HFFc6 (cell line): ENCODE measurements at places on chromosomes 12 and 14.

DNA sequence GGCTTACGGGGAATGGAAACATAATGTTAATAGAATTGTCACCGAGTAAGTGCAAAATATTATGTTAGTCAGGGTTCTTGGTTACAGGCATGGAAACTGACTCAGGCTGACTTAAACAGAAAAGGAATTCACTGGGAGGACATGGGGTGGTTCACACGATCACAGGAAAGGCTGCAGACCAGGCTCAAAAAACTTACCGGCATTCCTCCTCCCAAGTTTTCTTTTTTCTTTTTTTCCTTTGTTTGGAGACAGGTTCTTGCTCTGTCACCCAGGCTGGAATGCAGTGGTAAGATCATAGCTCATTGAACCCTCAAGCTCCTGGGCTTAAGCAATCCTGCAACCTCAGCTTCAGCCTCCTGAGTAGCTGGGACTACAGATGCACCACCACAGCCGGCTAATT lies 11.9 kb upstream of the UBE2N start:
- DNase-seq = peak; percentile 50

DNA sequence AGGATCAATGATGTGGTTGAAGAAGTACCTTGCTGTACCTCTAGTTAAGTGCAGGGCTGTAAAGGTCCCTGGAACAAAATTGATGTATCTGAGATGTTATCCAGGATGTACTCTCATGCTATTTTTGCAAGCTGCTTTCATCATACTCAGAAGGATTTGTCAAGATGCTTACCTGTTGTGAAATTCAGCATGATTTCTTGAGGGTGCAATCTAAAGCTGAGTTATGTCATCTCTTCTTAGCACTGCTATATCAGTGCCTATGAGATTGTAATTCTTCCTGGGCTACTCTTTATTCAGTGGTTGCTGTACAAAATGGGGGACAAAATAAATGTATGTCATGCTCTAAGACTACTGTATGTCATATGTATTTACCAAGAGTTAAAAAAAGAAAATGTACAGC lies 340.7 kb upstream of the LMO3 start:
- DNase-seq = no peak

GRCh38 chr12:108989376-108989775 lies 31.5 kb downstream of the SVOP start:
- no peak for DNase-seq

DNA sequence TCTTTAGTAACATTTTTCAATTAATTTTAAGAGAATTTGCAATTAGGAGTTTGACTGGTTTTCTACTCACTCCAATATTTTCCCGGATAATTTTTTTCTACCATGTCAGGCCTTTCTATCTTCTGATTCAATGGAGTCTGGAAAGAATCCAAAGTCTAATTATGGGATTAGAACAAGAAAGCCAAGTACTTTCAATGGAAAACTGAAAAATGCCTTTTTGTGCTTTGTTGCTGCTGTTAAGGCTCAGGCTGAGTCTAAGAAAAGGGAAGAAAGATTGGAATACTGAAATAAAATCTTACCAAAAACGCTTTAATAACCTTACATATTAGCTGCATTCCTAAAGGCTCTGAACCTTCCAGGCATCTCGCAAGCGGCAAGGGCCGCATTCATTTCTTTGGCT lies 24.4 kb upstream of the DHRS4 start:
- DNase-seq = no peak

DNA sequence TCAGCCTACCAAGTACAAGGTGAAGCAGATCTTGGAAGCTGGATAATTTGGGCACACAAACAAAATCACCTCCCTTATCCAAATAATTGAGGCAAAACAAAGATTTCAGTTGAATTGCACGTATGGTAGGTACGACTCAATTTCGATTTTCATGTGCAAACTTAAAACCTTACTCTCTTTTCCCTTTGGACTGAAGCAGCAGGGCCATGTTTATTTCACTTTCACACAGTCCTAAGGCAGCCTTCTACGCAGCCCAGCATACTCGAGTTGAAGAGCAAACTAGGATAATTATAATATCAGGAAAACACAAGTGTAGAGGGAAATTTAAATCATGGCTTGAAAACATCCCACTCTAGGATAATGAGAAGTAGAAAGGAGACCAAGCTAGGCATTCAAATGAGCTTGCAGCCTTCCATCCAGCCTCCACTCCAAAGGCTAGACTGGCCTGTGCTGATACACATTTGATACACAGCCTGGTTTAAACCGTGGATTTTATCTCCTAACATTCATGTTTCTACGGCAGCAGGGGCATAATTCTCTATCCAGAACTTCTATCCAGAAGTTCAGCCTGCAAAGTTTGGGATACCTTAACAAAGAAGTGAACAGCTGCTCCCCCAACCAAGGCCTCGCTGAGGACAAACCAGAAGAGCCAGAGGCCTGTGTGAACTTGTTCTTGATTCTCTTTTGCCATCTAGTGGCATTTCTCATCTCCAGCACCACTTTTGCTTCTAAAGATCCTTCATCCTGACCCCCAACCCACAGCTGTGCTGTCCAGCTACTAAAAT lies 2.4 kb upstream of the RNASE7 start:
- peak; percentile 63 for DNase-seq
